ENCODE measurements at places on chromosomes 7 and 10. TPM values are rescaled to one million over a fixed set of nuclear protein-coding genes. Genes with fewer than 3 reads are reported as not detected.

Gene LRRN3
- total RNA-seq = not detected

Gene KMT2C
- total RNA-seq = 70.7 TPM

Gene CRYGN
- not detected for total RNA-seq

Gene CCL24
- not detected for total RNA-seq

Gene TAS2R5
- total RNA-seq = 2.5 TPM

Gene MACC1
- 30.4 TPM for total RNA-seq

Gene ODAD2
- total RNA-seq = not detected

Gene LRWD1
- 24.9 TPM for total RNA-seq

Gene DDC
- not detected for total RNA-seq

Gene SAMD8
- 18.8 TPM for total RNA-seq

Gene PHF14
- 182 TPM for total RNA-seq

Gene TMEM139
- total RNA-seq = not detected

Gene ACSM6
- not detected for total RNA-seq

Gene HHEX
- total RNA-seq = 84.2 TPM

Gene ASIC3
- 6.2 TPM for total RNA-seq

Gene SUN3
- total RNA-seq = not detected

Gene NODAL
- not detected for total RNA-seq

Gene GIMAP1
- 0.07 TPM for total RNA-seq

Gene SFMBT2
- total RNA-seq = 28.8 TPM

Gene XRCC2
- total RNA-seq = 7.7 TPM

Gene ADCY1
- not detected for total RNA-seq

Gene PKD2L1
- total RNA-seq = 0.25 TPM
